ENCODE measurements at places on chromosomes 5 and 9.

DNA sequence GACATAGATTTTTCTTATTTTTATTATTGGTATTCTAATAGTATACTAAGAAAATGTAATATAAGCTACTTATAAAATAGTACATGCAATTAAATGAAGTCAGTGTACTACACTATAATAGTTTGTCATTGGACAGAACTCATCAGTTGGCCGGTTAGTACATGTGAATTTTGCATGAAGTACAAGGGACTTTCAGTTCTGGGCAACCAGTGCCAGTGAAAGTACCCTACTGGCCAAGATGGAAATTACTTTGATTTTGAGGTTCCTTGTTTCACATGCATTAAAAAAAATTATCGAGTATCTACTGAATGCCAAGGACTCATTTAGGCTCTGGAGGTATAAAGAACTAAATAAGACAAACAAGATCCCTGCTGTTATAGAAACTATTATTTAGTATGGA, 213.4 kb upstream of the ELL2 start:
- no peak for DNase-seq

DNA sequence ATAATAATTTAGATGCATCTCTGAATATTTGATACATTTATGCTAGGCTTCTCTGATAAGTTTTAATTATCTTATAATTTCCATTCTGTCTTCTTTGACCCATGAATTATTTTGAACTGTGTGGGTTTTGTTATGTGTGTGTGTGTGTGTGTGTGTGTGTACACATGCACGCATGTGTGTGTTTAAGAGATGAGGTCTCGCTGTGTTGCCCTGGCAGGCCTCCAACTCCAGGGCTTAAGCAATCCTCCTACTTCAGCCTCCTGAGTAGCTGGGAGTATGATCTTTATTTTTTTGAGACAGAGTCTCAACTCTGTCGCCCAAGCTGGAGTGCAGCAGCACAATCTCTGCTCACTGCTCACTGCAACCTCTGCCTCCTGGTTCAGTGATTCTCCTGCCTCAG, 75.4 kb downstream of the NDUFAF2 start:
- DNase-seq: no peak

DNA sequence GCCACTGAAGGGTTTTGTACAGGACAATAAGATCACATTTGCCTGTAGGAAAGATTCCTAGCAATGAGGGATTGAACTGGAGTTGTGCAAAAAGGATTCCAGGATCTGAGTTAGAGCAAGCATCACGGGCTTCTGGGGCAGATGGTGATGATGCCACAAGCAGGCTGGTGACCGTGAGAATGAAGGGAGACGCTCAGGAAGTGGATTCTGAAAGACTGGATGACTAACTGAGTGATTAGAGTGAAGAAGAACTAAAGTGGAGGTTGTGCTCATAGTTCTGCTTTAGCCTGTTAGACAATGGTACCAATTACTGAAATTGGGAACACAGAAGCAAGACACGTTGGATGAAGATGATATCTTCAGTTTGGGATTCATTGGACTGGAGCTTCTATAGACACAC, 168.2 kb downstream of the CD180 start:
- no peak for DNase-seq

DNA sequence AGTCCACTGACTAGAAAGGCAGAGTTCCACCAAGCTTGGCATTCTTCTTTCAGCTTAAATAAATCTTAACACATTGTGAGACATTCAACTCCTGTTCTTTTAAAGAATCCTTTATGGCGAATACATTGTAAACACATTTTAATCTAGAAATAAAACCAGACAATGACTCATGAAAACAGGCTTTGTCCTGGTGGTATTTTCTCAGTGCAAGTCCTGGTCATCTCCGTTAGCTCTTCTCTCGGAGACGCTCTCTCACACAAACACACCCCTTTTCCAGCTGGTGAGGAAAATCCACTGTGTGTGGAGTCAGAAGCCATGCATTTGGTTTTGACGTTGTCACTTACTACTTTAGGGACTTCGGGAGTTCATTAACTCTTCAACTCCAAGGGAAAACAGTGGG, 140.4 kb downstream of the AUH start:
- no peak for DNase-seq

DNA sequence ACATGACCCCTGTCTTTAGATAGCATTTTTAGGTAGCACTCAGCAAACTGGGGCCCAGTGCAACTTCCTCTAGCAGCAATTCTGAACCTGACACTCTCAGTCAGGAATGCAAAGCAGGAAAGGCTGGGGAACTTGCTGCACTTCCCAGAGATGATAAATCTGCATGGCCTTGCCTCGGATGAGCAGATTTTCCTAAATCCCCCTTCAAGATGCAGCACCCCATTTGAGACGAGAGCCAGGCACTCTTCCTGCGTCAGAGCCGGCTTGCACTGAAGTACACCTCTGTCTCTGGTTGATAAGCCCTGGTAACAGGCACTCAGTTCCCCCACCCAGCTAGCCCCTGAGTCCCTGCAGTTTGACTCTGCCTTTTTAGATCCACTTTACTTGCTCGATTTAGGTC, 296.7 kb upstream of the PANK3 start:
- no peak for DNase-seq

DNA sequence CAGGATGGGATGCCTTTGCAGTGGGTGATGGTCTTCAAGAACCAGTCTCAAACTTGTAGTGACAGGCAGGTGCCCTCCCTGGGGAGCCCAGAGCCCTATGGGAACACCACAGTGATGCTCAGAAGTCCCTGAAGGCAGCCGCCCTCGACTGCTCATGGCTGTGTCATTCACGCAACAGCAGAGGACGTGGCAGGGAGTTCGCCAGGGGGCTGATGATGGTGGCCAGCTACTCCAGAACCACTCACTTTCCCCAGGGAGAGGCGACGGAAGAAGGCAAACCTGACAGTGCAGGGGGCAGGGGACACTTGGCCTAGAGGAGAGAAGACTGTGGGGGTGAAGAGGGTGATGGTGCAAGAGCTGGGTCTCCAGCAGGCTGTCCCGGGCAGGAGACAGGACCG, 4.0 kb downstream of the IL13 start:
- DNase-seq: no peak

GRCh38 chr9:122122468-122122867, 29.4 kb upstream of the TTLL11 start:
- no peak for DNase-seq

- no peak for DNase-seq
Measured at GRCh38 chr5:149366169-149366729, 8.4 kb downstream of the PCYOX1L start.

DNA sequence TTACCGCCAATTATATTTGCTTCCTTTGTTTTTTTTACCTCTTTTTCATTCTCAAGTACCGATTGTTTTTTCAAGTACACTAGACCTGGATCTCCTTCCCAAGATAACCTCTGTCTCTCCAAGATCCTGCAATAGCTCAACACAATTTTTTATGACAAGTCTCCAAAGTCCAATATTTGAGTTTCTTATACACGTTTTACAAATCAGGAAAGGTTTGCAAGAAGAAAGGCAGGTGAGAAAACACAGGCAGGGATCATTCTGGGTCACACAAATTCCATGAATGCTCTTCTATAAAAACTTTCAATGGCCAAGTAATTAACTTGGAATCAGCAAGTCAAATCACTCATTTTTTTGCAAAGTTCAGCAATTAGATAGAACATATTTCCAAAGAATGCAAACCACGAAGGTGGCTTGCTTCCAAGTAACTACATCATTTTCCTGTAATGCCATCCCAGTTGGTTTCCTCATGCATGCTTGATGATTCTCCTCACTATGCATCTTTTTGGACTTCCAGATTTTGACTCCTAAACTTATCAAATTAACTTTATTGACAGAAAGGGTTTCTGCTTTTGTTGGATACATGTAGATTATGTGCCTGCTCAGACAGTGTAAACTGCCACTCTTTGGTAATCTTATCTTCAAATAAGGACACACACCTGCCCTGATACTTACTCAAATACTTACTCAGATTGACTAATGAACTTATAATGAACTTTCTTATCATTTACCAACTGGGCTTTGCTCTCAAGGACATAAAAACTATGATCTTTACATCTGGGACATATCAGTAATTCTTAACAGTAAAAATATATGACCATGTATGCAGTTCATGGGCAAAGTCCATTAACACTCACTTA, 24.7 kb upstream of the IFNE start:
- no peak for DNase-seq

GRCh38 chr5:5609935-5610334, 187.5 kb downstream of the ICE1 start:
- no peak for DNase-seq

DNA sequence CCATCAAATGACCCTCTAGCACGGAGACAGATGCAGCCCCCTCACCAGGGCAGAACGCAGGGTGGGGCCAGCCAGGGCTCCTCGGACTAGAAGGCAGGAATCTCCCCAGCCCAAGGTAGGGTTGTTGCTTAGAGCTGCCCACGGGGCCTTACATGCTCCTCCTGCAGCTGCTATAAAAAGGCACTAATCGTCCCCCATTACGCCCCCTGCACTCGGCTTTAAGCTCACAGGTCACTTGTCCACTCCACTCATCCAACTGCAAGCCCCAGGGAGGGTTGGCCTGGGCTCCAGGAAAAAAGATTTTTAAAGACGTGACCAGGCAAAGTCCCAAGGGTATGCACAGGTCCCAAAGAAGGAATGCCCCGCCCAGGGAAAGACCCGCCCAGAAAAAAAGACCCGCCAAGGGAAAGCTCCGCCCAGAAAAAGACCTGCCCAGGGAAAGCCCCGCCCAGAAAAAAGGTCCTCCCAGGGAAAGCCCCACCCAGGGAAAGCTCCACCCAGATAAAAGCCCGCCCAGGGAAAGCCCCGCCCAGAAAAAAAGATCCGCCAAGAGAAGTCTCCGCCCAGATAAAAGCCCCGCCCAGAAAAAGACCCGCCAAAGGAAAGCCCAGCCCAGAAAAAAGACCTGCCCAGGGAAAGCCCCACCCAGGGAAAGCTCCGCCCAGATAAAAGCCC, 11.1 kb downstream of the GRIN1 start:
- DNase-seq: no peak

DNA sequence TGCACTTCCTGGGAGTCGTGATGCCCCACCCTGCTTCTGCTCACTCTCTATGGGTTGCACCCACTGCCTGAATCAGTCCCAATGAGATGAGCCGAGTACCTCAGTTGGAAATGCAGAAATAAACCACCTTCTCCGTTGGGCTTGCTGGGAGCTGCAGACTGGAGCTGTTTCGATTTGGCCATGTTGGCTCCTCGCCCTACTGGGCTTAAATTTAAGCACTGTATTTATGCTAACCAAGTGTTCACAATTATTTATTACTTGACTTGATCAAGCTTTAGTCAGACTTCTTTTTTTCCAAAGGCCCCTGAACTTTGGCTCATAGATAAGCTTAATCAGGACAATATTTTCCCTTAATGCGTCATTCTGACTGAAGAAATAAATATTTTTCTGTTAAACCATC, 1072.4 kb upstream of the CDH9 start:
- DNase-seq: no peak

- no peak for DNase-seq
Measured at GRCh38 chr5:10536931-10537579, 26.8 kb upstream of the ANKRD33B start.

- no peak for DNase-seq
Measured at GRCh38 chr5:36552651-36553393, 53.6 kb upstream of the SLC1A3 start.

- DNase-seq: no peak
Measured at GRCh38 chr9:34456151-34456550, 2.2 kb downstream of the FAM219A start.

GRCh38 chr5:124065508-124065907, 553.5 kb downstream of the CSNK1G3 start:
- DNase-seq: no peak

DNA sequence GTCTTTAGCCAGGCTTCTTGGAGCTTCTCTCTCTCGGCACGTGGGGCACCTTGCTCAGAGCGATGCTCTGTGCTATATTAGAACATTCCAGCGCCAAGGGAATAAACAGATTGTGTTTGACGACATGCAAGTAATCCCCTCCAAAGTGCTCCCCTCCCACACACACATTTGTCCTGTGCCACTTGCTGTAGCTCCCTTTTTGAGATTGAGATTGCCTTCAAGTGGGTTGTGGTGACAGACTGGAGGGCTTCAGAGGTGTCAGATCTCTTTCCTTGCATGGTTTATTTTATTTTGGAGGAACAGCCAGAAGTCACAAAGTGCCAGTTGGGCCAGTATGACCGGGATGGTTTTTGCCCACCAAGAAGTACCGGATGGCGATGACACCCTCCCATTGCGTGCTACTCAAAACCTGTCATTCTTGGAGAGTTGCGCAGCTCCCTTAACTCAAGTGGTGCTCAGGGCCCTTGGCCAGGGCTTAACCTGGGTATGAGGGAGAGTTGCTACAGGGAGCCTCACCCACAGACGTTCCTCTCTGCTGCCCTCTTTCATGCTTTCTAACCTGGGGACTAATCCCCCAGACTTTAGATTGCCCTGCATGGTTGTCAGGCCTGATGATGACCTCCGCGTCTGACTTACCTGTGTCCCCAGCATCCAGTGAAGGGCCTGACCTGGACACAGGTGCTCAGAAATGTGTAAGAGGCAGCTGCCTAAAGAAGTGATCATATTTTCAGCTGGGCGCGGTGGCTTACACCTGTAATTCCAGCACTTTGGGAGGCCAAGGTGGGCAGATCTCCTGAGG, 18.8 kb upstream of the RPL26L1 start:
- DNase-seq: no peak

DNA sequence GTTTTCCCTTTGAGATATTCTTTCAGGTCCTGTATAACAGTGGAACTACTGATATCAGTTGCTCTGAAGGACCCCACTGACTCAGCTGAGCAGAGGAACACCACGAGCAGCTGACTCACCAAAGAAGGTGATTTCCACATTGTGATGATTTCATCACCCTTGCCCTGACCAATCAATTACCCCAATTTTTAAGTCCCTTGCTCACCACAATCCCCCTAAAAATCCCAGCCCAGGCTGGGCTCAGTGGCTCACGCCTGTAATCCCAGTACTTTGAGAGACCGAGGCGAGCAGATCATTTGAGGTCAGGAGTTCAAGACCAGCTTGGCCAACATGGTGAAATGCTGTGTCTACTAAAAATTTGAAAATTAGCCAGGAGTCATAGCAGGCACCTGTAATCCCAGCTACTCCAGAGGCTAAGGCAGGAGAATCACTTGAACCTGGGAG, 125.3 kb upstream of the ABCA1 start:
- DNase-seq: peak; percentile 27

DNA sequence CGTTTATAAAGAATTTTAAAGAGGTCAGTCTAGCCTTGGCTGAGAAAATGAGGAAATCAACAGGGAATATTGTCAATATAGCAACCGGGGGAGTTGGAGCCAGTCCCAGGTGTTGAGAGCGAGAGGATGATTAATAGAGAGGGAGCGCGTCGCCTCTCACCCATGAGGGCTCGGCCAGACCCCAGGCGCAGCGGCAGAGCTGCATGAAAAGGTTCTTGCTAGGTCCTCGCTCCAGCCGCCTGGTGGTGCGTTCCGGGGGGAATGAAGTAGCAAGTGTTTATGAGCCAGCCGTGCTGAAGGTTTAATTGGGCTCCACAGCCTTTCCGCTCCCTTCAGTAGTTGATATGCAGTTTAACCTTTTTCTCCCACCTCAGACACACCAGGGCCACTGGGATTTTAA, 167.3 kb upstream of the IRX1 start:
- no peak for DNase-seq

- DNase-seq: no peak
Measured at GRCh38 chr5:1439388-1440097, 5.7 kb downstream of the SLC6A3 start.

GRCh38 chr5:119070578-119070827, 384 bp upstream of the DMXL1 start:
- peak; percentile 91 for DNase-seq

All from left colon (tissue), 2 donors.